ENCODE measurements at places on chromosomes 2 and 18.
A peak's percentile ranks its signal among the peaks of the same experiment; 100 is the strongest.

DNA sequence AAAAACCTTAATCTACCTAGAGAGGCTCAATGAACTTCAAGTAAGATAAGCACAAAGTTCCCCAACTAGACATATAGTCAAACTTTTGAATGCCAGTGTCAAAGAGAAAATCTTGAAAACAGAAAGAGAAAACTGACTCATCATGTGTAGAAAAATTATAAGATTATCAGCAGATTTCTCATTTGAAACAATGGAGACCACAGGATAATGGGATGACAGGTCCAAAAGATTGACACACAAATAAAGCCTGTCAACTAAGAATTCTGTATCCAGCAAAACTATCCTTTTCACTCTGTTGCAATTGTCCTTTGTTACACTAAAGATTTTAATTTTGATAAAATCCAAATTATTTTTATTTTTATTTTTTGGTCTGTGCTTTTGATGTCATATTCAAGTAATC, 61.6 kb downstream of the COPS8 start:
- DNase-seq = no peak

DNA sequence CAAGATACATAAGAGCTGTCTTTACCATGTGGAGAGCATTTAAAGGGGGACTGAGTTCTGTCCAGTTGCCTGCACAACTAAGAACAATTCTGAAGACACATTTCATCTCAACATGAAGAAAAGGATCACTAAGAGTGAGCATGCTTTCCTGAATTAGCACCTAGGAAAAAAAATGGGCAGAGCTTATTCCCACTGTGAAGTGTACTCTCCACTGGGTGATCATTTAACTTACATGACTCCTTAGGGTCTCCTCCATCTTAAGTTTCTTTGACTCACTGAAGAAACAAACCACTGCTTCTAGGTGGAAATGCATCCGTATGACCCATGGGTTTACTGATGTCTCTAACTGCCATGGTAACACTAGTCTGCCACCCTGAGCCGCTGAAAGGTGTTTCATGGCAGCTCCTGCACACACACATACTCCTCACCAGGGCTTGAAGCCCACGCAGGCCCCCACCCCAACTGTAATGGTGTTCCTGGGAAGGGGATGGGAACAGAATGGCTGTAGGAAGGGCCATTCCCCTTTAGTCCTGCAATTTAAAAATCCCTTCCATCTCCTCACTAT, 27.1 kb downstream of the HDLBP start:
- DNase-seq = no peak

DNA sequence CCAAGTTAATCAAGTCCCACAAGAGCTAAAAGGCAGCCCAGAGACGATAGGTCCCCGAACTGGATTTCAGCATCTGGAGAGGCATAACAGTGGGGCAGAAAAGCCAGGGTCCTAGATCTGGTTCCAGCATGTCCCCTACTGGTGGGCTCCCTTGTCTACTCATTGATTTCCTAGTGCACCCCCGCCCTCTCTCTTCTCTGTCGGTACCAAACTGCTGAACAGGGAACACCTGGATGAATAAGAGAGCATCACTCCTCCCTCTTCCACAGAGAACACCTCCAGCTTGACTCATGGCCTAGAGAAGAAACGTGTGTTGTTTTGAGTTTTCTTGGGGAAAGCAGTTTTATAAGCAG, 101.3 kb downstream of the FOXI3 start:
- DNase-seq = no peak

DNA sequence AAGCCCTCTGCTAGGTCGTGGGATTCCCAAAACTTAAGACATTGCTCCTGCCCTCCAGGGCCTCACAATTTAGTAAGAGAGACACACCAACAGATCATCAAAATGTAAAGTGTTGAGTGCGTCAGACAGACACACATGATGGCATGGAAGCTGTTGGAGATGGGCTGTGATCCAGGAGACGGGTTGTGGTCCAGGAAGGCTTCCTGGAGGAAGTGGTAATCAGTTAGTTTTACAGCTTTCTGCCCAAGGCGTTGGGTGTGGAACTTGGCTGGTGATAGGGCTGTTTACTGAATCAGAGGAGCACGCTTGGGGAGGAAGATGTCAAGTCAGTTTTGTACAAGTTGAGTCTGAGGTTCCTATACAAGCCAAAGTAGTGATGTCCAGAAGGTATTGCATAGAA, 24.0 kb upstream of the GLI2 start:
- no peak for DNase-seq

DNA sequence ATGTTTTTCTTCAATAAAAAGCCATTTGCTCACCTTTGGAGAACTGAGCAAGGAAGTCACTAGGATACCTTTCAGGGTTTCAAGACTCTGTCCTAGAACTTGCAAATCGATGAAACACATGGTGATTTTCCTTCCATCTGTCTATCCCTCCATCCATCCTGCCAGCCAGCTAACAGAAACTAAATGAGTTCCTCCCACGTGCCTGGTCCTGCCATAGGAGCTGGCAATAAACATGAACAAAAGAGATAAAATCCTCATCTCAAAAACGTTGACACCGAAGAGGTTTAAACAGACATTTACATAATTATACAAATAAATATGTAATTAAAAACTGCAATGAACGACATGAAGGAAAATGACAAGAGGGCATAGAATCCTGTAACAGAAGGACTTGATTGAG, 249.0 kb downstream of the PID1 start:
- no peak for DNase-seq

- DNase-seq = no peak
Observed at GRCh38 chr18:68992719-68993482, 195.0 kb downstream of the CCDC102B start.

- DNase-seq = peak; percentile 55
Observed at GRCh38 chr2:64404002-64404731, 49.8 kb upstream of the LGALSL start.

- no peak for DNase-seq
Observed at GRCh38 chr2:56185101-56185581, 1.4 kb downstream of the CCDC85A start.

- DNase-seq = no peak
Observed at GRCh38 chr2:152097290-152097800, 1.5 kb downstream of the CACNB4 start.

DNA sequence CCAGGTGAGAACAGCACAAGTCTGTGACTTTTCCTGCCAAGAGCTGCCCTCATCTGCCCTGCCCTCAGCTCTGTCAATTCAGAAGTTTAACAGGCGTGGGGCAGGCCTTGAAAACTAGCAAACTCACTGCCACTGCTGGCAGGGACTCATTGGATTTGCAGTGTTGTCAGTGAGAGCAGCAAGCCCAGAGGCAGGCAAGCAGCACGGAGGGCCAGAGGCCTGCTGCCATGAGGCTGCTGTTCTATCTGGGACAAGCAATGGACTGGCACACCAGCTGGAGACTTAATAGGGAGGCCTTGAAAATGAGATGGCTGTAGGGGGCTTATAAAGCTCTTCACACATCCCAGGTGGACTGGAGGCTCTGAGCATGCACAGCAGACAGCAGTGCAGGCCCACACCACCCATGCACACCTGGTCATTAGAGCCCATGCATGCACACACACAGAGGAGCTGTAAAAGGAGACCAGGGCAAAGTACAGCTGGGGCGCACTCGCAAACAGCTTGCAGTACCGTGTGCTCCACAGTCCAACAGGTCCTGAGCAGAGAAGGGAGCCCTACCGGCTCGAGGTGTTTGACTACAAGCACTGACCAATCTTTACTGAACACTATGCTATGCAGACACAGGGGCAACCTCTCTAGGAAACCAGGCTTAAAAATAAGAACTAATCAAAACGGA, 28.7 kb downstream of the MGAT4A start:
- no peak for DNase-seq

DNA sequence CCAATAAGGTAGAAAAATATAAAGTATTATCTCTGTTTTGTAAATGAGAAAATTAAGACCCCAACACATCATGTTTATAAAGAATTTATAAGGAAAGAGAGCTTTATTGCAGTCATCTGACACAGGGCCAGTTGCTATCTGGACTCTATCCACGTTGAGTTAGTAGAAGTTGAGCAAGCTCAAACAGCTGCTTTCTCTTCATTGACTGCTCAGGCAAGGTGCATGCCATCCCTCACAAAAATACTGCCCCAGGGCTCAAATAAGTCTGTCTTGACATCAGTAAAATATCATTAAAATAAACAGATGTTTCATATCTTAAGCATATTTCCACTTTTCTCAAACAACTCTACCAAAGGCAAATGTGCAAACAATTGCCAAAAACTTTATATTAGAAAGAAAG, 14.8 kb downstream of the COL5A2 start:
- DNase-seq = no peak

DNA sequence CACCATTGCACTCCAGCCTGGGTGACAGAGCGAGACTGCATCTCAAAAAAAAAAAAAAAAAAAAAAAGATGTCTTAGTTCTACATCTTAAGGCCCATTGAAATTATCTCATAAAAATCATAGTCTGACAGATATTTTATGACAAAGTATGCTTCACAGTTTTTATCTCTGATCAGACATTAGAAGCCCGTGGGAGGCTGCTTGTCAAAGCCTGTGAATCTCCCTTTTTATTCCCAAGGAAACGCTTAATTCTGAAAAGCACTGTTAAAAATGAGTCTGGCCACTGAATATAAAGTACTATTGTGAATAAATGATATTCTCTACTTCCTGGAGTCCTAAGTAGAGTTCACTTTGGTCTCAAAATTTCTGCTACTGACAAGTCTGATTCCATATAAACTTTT, 71.1 kb downstream of the ZDBF2 start:
- no peak for DNase-seq

DNA sequence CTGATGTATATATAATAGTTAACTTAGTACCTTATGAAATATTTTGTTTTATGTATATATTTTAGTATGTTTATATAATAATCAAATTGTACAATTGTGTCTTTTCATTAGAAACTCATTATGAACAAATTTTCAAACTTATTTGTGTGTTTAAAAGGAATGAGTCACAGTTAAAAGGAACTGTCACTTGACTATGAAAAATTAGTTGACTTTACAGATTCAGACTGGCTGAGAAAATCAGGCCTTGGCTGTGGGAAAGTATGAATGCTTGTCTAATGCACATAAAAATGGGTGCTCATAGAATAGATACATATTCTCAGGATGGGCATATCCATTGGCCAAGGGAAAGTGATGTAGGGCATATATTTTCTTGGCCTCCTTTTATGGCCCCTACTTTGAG, 576.8 kb downstream of the SATB2 start:
- DNase-seq = no peak

DNA sequence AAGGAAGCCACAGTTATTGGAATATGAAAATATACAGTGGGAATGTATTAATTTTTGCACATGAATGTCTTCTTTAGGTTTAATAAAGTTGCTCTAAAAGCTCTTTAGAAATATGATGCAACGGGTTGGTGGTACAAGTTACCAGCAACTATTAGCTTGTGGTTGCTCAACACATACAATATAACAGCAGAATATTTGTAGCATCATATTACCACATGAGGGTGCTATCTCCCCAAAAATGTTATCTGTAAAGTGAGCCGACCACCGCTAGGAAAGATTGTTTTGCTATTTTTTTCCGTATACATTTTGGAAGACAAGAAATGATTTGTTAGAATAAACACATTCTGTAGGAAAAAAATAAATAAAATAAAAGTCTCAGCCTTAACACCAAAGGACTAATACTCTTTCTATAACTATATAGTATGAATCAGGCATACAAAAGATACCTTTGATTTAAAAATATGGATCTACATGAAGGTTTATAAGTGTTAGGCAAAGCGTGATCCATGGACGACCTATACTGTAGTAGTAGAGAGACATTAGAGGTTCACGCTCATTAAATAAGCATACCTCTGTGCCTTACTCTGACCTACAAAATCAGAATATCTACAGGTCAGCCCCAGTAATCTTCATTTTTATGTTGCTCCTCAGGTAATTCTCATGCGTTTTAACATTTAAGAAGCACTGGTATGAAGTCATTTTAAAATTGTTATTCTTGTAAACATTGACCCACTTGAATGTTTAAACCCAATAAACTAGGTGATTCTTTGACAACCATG, 1110.6 kb upstream of the ACVR2A start:
- DNase-seq = no peak

DNA sequence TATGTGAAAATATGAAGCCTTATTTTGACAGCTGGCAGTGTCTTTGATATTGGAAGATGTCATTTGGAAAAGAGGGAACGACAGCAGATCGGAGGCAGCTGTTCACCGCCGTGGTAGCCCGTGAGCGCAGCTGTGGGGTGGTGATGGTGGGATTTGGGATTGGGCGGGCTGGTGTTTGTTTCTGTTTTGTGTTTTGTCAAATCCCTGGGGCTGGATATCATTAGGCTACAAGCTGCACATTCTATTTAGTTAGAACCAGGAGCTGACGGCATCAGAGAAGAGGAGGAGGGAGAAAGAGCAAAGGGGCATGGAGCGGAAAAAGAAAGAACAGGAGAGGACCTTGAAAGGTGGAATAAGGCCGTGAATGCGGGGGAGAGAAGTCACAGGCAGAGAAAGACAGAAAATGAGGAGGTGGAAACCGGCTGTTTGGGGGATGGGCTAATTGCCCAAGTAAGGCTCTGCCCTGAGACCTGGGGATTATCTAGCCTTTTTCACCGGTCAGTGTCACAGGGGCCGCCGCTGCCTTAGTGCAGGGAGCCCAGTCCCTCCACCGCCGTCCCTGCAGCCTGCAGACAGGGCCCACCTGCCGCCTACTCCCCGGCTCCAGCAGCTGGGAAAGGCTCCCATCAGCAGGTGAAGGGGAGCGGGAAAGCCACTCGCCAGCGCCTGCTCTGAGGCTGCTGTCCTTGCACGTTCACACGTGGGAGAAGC, 88.0 kb downstream of the ZCCHC2 start:
- no peak for DNase-seq

GRCh38 chr2:97005353-97005752, 19.0 kb upstream of the FAM178B start:
- DNase-seq = no peak

- no peak for DNase-seq
Observed at GRCh38 chr2:28649481-28650265, 102.0 kb upstream of the PPP1CB start.

GRCh38 chr18:79402977-79403722, 7.4 kb downstream of the NFATC1 start:
- DNase-seq = no peak

DNA sequence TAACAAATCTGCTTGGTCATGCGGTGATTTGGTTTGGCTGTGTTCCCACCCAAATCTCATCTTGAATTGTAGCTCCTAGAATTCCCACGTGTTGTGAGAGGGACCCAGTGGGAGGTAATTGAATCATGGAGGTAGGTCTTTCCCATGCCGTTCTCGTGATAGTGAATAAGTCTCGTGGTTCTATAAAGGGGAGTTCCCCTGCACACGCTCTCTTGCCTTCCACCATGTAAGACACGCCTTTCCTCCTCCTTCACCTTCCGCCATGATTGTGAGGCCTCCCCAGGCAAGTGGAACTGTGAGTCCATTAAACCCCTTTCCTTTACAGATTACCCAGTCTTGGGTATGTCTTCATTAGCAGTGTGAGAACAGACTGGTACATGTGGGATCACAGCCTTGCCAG, 36.7 kb downstream of the TRABD2A start:
- no peak for DNase-seq

DNA sequence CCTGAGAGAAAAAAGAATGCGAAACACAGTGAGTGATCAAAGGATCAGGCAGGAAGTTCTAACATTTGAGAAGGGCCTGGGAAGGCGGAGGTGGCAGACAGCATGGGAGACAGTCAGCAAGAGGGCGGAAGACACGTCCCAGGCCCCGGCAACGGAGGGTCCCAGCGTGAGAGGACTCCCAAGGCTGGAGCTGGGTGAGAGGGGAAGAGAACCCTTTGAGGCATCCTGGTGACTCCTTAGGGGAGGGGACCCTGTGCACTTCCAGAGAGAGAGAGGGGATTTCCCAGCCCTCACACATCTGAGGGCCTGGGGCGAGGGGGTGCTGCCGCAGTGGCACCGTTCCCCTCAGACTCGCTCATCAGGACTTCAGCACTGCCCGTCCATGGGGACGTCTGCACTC, 133.4 kb downstream of the RTP5 start:
- DNase-seq = no peak

- DNase-seq = no peak
Observed at GRCh38 chr2:110124939-110125691, 9.5 kb upstream of the MALL start.

All from mesothelial cell of epicardium (in vitro differentiated cells).